ENCODE measurements at places on chromosomes 6 and 20.

- DNase-seq: peak; percentile 41
Observed at GRCh38 chr6:45930420-45931040, 85.1 kb downstream of the CLIC5 start.

- DNase-seq: no peak
Observed at GRCh38 chr6:68689910-68690309, 54.8 kb downstream of the ADGRB3 start.

GRCh38 chr20:23153696-23154341, 67.7 kb upstream of the CD93 start:
- DNase-seq: no peak

GRCh38 chr20:50774515-50774914, 20.3 kb upstream of the BCAS4 start:
- DNase-seq: no peak

GRCh38 chr6:107652526-107653182, 162.7 kb downstream of the SOBP start:
- no peak for DNase-seq

DNA sequence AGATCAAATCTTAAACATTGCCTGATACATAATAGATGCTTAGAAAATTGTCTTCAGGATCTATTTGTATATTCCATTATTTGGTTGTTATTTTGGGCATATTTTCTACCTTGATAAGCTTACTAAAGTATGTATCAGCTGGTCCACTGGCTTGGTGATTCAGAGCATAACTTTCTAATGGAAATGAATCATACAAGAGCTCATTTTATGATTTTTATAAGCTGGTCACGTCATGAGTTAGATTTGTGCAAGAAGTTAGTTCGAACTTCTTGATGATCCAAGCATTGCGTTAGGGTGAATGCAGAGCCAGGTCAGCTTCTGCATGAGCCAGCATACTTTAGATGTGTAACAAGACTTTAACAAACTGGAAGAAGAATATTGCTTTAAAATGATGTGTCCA, 144.5 kb upstream of the FLRT3 start:
- no peak for DNase-seq

- DNase-seq: no peak
Observed at GRCh38 chr6:15363523-15364400, 117.9 kb downstream of the JARID2 start.

DNA sequence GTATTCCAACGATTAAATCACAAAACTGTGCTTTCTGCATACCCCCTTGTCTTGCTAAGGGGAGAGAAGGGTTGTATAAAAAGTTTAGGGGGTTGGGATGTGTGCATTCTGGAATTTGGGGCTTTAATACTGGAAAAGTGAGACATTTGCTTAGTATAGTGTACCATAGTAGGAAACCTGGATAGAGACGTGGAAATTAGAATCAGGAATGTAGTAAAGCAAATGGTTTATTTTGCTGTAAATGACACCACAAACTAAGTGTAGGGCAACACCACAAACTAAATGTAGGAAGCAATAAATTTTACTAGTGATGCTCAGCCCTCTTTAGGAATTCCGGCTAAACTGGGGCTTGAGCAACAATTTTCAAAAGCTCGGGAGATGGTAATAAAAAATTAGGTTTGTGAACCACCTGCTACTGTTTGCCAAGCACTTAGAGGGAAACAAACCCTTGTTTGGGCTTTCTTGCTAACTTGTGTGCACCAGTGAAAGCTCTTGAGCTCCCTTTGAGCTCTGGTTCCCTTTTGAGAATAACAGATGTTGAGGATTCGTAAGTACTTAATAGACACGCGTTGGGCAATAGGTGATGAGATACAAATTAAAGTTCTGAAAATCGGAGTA, 13.8 kb downstream of the BRD2 start:
- DNase-seq: no peak

DNA sequence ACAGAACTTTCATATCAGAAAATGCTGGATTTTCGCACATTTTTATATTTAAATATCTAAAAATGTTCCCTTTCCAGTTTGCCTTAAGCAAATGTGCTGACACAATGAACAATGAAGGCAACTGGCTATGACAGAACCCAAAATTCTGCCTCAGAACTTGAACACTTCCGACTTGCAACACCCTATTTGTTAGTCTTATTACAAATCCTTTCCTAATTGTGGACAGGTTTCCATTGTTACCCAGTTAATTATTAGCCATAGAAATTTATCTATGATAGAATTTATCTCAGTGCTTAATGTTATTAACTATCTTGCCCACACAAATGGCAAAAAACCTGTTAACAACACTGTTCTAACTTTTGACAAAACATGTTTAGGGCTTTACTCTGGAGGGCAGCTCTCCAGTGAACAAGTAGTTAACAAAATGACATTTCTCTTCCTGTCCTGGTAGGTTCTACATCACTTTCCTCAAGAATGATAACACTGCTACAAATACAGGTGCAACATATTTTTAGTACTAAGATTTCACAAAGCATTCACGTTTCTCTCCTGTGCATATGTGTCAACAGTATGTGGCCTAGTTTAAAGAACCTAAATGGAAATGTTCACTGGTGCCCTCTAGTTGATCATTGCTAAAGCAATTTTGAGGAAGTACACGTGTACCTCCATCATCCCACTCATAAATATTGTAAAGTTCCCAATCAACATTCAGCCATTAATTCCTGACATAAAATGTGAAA, 58.4 kb downstream of the HIVEP2 start:
- no peak for DNase-seq
